ENCODE measurements at places on chromosomes 5 and 9.
A peak's percentile ranks its signal among the peaks of the same experiment; 100 is the strongest.

DNA sequence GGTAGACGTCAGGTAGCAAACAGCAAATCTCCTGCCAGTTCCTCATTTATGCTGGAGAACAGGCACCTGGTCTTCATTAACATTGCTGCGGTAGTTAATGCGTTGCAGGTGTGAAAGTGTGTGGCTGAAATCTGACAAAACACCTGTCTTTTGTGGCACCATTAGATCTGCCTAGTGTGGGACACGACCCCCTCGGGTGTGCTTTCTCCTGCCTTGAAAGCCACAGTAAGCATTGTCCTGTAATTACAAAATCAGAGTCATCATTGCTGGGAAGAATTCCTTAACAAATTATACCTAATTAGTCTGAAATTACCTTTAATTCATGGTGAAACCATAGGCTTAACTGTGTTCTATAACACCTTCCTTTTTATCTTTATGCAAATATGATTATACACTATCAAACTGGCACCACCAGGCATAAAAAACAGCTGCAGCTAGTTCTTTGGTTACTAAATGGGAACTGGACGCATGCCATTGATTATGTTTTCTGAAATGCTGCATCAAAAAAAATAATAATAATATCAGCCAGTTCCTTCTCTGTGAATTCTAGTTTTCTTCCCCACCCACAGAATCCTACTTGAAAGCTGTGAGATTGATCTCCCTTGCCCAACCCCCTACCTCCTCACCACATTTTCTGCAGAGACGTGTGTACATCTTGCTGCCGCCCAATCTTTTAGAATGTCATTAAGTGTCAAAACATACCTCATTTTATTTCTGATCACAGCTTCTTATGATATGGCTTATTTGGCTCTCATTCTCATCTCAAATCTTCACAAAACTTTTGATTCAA, 374.0 kb downstream of the NFIB start:
- DNase-seq: no peak

- DNase-seq: no peak
Measured at GRCh38 chr9:119365291-119366027, 3.8 kb downstream of the BRINP1 start.

DNA sequence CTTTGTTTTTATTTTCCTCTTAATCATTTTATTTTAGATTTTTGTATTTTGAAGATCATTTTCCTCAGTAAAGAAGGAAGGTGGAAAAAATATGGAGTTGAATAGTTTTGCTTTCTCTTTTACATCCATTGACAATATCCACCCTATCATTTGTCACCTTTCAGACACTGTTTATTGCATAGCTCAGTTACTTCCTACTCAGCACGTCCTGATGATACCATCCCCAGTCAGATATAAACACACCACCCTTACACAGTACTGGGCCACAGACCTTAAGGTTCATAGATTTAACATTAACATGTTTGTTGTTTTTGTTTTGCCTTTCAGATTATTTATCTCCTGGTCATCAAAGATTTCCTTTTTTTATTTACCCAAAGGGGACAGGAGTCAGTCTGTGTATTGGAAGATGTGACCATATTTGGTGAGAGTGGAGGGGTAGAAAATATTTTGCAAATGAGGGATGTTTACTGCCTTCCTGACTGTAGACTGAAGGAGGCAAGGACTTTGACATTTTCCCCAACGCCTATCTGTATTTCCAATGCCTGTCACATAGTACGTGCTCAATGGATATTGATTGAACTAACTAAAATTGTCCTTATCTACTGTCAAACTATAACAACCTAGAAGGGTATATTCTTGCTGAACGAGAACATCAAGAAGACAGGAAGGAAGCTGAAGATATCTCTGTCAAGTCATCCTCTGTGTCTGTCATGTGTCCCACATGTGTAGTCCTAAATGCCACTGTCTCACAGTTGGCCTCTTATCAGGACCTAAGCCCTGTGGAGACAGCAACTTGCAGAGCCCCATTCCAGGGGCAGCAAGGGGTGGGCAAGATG, 15.6 kb downstream of the STX17 start:
- no peak for DNase-seq

DNA sequence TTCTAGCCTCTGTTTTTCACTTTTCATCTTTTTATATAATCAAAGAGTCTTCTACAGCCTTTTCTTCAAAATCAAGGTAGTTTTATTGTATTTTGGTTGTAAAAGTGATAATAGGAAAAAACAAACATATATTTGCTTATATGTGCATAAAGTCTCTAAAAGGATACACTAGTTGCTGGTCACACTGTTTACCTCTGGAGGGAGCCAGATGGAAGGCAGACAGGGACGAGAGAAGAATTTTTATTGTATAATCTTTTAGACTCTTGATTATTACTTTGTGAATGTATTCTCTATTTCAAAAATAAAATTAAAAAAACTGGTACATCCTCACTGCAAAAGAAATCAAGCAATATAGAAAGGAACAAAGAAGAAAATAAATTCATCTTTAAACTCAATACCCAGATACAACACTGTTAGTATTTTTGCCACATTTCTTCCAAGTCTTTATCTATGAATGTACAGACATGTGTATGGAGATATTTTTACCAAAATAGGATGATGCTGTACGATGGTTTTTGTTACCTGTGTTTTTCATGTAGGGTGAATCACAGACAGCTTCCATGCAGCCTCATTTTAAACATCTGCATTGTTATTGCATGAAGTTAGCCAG, 6.1 kb upstream of the RNF183 start:
- DNase-seq: peak; percentile 33

DNA sequence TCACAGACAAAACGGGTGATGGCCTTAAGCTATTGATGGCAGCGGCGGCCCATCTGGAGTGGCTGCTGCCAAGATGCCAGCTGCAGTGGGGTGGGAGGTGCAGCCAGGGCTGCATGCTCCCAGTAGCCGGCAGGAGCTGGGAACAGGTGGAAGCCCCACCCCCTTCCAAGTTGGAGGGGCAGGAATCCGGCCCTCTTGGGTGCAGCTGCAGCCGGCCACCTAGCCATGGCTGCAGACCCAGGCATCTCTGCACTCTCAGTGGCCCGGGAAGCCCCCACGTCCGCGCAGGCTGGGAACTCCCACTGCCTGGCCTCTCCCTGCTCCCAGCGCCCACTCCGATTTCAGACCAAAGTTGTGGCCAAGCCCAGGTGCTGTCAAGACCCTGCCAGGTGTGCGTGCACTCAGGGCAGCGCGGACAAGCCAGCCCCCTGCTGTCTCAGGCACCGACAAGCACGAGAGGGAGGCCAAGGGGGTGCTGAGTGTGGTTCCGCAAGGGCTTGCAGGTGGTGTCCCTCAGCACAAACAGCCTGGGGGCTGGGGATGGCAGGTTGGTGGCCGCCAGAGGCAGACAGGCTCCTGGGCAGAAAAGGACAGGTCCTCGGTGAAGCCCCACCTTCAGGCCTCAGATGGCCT, 115.1 kb upstream of the TSLP start:
- no peak for DNase-seq

DNA sequence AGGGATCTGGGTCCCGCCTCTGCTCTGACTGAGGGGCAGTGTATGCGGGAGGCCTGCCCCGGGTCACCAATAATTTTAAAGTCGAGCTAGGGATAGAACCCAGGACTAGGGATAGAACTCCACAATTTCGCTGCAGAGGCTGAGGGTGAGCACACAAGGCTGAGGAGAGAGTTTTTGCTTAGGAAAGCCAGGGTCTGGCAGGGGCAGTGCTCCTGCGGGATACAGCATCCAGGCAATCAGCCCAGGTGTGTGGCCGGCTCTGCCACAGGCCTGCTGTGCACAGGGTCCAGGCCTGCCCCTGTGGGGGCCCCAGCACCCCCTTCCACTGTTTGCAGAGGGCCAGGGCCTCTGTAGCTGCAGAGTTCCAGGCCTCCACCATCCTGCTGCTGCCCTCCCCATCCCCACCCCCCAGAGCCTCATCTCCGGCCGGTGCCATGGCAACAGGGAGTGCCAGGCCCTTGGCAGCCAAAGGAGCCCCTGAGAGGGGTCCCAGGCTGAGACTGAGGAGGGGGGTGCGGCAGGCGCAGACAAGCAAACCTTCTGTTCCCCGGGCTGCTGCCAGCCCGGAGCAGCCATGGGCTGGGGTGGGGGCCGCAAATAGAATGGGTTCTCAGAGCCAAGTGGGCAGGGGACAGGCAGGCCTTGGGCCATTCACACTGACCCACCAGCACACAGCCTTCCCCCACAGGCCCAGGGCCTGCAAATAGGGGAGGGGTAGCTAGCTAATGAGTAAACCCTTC, 8.6 kb downstream of the PDGFRB start:
- DNase-seq: no peak
